ENCODE measurements at places on chromosomes 5 and 9.

DNA sequence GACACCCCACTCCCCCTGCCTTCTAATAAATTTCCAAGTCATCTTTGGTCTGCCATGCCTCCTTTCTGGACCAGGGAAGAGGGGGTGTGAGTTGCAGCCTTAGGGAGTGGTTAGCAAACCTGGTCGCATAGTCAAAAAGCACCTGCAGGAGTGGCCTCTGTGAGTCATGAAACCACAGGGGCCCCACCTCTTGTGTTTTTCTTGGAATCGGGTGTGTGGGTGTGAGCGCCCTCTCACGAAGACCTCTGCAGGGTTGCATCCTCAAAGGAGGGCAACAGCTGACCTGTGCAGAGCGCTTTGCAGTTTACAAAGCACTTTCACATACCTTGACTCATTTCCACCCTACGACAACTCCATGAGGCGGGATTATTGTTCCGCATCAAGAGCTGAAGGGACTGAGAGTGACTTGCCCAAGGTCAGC lies 36.8 kb upstream of the TEX48 start:
- DNase-seq, result no peak

- no peak for DNase-seq
These were observed 367.5 kb downstream of the KDM4C start for GRCh38 chr9:7125231-7125630.

DNA sequence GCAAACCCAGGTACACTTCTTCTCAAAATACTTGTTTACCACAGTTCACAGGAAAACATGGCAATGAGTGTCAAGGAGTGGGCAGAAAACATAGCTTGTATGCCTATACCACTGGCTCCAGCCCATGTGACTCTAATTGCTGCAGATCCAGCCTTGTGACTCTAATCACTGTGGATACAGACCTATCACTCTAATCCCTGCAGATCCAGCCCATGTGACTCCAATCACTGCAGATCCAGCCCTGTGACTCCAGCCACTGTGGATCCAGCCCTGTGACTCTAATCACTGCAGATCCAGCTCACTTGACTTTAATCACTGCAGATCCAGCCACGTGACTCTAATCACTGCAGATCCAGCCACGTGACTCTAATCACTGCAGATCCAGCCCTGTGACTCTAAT lies 366.3 kb upstream of the IRX4 start:
- no peak for DNase-seq

DNA sequence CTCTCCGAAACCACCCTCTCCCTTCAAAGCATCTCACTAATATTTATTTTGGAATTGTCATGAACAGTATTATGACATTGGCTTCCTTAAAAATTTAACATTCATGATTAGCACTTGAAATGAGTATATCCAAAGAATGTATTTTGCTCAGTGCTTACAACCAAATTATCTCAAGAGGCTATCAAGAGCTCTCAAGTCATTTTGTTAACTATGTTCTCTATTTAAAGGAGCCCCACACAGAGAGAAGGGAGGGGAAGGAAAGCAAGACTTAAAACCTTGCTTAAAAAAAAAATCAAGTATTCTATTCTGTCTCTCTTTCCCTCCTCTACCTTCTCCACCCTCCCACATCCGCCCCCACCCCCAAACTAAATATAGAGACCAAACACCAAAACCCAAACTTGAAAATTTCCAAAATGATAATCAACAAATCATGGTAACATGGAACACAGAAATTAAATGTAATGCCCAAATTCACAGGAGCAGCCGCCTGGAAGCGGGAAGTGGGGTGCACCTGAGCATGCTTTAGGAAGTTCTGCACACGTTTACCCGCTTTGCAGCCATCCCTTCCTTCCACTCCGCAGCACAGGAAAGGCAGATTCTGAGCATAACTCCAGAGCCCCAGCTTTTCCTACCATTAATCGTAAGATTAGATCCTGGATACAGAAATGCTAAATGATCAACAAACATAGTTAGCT lies 66.9 kb downstream of the EBF1 start:
- DNase-seq, result no peak

DNA sequence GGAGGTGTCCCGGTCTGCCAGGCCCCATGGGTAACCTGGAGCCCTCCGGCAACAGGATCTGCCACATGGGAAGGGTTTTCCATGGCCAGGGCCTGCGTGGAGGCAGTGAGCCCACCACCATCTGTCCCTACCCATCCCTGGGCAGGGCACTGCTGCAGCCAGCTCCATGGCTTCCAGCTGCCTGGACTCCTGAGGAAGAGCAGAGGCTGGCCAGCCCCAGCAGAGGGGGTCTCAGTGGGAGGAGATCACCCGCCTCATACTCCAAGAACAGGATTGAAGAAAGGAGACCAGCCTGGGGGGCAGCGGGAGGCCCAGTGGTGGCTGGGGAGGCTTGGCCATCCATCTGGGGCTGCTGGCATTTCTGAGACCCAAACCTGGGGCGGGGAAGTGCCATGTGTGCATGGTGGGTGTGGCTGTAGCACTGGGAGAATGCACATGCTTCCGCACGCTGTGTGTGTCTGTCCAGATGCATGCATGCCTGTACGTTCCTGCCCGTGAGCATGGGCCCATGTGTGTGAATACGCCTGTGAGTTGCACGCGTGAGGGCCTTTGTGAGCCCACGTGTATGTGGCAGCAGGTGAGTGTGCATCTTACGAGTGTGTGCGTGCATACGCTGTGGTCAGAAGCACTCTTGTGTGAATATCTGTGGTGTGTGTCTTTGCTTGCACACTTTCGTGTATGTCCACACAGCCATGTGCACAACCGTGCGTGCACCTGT lies 78.5 kb downstream of the LMX1B start:
- DNase-seq, result no peak

GRCh38 chr5:139445325-139446170 lies 6.2 kb upstream of the DNAJC18 start:
- no peak for DNase-seq

DNA sequence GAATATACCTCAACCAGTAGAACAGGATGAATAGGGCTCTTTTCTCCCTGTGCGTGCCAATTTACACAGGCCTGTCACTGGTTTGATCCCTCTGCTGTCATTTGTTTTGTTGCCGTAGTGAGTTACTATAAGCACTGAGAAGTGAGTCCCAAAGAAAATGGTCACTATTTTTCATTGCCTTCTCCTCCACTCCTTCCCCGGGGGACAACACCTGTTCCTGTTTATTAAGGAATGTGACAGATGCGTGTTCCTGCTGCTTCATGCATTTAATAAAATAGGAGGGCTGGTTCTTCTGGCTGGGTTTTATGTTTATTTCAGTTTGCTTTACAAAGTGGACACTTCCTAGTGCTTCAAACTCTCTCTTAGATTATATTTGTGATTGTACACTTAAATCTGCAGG lies 6.4 kb downstream of the THBS4 start:
- DNase-seq, result no peak

GRCh38 chr9:113572076-113572861 lies 108.7 kb downstream of the RGS3 start:
- no peak for DNase-seq

DNA sequence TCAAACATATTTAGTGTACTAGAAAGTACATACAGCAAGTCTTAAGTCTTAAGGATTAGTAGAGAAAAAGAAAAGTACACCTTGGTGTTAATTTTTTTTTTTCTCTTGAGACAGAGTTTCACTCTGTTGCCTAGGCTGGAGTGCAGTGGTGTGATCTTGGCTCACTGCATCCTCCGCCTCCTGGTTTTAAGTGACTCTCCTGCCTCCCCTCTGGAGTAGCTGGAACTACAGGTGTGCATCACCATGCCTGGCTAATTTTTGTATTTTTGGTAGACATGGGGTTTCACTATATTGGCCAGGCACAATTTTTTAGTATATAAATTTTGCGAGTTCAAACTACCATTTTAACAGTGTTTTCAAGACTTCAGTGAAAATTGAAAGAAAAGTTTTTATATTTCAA lies 1941.1 kb upstream of the CDH6 start:
- no peak for DNase-seq

GRCh38 chr9:71766663-71767062 lies 1.6 kb downstream of the CEMIP2 start:
- no peak for DNase-seq

DNA sequence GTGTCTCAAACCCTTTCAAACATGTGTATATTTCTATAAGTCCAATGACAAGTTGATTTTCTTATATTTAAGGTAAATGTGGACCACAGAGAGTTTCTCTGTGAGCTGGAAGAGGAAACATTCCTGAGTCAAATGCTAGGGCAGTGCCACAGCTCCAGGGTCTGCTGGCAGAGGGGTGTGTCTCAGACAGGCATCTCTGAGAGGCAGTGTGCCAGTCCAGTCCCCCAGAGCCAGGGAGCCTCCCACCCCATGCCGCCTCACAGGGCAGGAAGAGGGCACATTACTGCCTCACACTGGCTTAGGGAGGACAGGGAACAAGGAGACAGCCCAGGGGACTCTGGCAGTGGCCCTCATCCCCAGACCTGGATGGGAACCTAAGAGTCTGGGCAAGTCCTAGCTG lies 120.2 kb downstream of the TENT4A start:
- no peak for DNase-seq
